ENCODE measurements at places on chromosomes 3 and 15.

- no peak for DNase-seq
Measured at GRCh38 chr3:20588781-20589180, 402.8 kb upstream of the SGO1 start.

DNA sequence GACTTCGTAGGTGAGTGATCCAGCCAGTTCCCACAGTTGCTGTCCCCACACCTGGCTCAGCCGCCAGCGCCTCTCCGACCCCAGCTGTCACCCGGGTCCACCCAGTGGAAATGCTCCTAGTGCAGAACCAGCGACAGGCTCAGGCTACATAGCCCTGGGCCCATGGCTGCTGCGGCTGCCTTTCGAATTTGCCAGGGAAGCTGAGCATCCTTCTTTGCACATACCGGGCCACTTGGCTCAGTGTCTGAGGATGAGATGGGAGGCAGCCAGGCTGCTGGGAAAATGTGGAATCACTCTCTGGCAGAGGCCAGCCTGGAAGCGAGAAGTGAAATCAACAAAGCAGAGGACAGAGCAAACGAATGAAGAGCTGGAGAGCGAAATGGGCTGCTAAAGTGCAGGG, 80.1 kb downstream of the ST8SIA2 start:
- no peak for DNase-seq

DNA sequence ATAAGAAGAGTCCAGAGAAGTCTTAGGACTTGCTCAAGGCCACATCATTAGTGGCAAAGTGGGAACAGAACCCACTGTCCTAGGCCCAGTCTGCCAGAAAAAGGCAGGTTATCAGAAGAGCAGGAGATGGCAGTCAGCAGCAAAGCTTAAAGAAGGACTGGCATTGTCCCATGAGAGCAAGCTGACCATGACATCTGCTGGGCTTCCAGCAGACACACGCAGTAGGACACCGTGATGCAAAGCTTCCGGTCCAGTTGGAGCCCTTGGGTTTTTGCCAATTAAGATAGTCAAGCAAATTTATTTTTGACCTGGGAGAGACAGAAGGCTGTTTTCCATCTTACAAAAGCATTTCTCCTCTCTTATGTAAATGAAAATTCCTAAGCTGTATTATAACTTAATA, 42.1 kb downstream of the ZBTB38 start:
- DNase-seq: no peak

- no peak for DNase-seq
Measured at GRCh38 chr3:65130782-65131181, 443.0 kb upstream of the ADAMTS9 start.

DNA sequence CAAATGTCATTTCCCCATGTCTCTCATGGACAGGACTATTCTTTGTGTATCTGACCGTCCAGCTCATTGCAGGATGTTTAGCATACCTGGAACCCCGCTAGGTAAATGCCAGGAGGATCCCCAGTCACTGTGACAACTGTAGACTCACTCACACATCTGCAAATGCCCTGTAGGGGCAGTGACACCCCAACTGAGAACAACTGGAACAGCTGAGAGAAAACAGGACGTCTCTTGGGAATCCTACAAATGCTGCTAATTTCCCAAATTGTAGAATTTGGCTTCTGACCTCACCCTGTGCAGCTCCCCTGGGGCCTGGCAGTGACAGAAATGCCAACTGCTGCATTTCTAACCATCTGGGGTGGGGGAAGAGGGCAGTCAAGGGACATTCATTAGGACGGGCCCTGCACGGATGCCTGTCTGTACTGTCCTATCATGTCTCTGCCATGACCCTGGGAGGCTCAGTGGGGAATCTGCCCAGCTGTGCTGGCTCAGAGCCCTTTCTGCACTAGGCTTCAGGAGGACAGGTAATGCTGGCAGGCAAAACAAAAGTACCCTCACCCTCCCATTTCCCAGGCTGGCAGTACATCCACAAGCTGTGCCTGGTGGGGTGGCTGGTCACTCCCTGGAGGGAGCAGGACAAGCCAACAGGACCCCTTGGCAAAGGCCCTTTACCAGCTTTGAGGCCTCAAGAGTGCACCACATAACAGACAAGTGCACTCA, 30.4 kb downstream of the RAB6B start:
- DNase-seq: no peak

DNA sequence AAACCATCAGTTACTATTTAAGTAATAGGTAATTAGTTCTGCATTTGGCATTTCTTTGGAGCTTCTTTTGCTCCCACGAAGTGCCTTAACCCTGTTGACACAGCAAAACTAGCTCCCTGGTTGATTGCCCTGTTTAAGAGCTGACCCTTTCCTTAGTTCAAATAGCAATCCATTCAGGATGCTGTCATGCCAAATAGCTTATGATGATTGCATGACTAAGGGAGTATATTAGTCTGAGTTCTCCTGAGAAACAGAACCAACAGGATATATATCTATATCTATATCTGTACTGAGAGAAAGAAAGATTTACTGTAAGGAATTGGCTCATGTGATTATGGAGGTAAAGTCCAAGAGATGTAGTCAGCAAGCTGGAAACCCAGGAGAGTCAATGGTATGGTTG, 50.3 kb upstream of the SPRED1 start:
- no peak for DNase-seq

DNA sequence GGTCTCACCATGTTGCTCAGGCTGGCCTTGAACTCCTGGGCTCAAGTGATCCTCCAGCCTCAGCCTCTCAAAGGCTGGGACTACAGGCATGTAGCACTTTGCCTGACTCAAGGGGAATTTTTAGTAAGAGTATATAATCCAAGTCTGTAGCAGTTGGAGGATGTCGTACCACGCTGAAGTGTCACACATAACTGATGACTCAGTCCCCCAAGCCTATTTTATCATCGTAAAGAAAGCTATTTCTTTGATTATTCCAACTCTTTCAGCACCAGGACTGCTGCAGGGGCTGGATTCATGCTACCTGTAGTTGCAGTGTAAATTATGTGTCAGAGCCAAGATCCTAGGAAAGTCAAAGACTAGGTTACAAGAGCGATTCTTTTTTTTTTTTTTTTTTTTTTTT, 1.4 kb upstream of the PRKCI start:
- DNase-seq: no peak

DNA sequence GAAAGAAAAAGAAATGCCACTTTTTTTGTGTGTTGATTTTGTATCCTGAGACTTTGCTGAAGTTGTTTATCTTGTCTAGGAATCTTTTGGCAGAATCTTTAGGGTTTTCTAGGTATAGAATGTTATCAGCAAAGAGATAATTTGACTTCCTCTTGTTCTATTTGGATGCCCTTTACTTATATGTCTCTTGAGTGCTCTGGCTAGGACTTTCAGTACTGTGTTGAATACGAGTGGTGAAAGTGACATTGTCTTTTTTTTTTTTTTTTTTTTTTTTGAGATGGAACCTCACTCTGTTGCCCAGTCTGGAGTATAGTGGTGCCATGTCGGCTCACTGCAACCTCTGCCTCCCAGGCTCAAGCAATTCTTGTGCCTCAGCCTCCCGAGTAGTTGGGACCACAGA, 64.7 kb upstream of the NPHP3 start:
- DNase-seq: no peak

DNA sequence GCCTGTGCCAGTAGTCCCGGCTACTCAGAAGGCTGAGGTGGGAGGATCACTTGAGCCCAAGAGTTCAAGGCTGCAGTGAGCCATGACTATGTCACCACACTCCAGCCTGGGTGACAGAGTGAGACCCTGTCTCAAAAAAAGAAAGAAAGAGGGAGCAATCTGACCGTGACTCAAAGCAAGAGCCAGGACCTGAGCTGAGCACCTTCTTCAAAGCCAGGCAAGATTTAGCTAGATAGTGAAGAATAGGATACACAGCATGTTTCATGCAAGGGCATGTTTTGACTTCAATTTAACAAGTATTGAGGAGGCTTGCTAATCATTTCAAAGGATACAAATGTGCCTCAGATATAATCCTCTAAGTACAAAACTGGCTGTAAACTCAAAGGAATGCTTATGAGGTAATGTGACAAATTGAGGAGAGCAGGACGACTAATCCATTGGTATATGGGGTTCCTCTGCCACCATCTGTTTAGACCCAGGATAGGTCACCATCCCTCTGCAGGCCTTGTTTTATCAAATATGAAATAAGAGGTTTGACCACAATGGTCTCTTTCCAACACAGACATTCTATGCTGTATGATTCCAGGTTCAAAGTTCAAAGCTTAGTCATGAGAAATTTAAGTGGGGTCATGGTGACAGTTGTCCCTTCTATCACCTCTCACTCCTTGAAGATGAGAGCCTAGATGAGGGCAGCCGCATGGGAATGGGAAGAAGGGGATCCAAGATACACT, 33.2 kb downstream of the RAB27A start:
- DNase-seq: no peak

- peak; percentile 68 for DNase-seq
Measured at GRCh38 chr15:65077981-65078352, 1.4 kb downstream of the KBTBD13 start.

GRCh38 chr3:27456554-27456953, 27.6 kb downstream of the SLC4A7 start:
- DNase-seq: no peak

- no peak for DNase-seq
Measured at GRCh38 chr3:115381573-115381912, 234.5 kb upstream of the ZBTB20 start.

DNA sequence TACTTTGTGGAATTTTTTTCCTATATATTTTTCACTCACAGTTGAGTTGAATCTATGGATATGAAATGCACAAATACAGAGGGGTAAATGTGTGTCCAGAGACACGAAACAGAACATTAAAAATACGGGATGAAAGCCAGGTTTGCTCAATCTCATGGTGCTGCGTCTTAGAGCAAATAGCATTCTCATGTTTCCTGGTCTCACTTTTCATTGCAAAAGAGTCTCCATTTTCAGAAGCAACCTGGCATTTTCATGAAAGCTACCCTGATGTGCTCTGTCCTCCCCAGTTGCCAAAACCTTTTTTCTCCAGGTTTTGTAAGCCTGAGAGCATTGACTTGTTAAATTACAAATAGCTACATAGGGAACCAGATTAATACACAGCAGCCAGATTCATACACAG, 49.5 kb upstream of the MBNL1 start:
- DNase-seq: no peak

GRCh38 chr3:31614162-31614921, 81.6 kb downstream of the STT3B start:
- DNase-seq: no peak

DNA sequence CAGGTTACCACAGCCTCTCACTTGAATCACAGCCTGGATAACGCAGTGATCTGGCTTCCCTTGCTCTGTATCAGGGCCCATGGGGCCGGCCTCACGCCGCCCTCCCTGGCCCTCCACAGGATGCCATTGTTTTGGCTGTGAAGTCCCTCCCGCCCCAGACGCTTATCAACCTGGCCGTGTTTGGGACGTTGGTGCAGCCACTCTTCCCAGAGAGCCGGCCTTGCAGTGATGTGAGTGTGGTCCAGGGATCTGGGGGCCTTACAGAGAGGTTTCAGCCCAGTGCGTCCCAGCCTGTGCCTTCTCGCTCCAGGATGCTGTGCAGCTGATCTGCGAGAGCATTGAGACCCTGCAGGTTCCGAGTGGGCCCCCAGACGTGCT, 6.6 kb downstream of the VWA5B2 start:
- DNase-seq: no peak

GRCh38 chr3:18669374-18669773, 244.2 kb upstream of the SATB1 start:
- no peak for DNase-seq

GRCh38 chr3:42581400-42581708, 413 bp downstream of the SEC22C start:
- no peak for DNase-seq

DNA sequence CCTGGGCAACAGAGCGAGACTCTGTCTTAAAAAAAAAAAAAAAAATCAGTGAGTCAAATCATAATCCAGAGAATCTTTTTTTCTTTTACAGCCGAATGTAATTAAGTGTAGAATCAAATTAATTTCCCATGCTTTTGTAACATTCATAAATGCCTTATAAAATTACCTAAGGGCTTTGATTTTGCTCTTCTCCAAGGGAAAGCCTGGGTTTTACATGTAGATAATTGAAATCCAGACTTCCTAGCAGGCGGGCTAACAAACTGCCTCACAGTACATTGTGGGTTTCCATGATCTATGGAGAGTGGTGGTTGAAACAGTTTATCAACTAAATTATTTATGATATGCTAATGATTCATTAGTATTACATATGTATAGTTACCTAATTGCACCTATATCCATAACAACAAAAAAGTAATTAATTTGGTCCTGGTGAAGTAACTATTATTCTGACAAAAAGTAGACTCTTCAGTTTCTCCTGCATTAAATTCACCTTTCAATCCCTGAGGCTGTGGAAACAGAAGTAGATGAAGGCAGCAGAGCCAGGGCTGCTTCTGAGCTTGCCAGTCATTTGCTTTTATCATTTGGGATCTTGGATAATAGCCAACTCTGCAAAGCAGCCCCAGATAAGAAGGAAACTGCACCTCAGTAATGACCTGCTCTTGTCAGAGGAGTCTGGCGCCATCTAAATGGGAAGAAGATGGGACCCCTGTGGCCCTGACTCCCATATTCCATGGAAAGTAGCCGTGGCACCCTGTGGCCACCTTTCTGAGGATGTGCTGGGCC, 9.5 kb downstream of the CCR9 start:
- DNase-seq: no peak

- peak; percentile 58 for DNase-seq
Measured at GRCh38 chr3:153162513-153163392, 727 bp downstream of the RAP2B start.

GRCh38 chr3:47849699-47850563, 47.0 kb downstream of the DHX30 start:
- no peak for DNase-seq

- no peak for DNase-seq
Measured at GRCh38 chr3:88280326-88280725, 130.6 kb downstream of the C3orf38 start.

Measured in mesothelial cell of epicardium (in vitro differentiated cells).